NCI-H2081 (cell line): ENCODE measurements at places on chromosomes 2 and 18.

DNA sequence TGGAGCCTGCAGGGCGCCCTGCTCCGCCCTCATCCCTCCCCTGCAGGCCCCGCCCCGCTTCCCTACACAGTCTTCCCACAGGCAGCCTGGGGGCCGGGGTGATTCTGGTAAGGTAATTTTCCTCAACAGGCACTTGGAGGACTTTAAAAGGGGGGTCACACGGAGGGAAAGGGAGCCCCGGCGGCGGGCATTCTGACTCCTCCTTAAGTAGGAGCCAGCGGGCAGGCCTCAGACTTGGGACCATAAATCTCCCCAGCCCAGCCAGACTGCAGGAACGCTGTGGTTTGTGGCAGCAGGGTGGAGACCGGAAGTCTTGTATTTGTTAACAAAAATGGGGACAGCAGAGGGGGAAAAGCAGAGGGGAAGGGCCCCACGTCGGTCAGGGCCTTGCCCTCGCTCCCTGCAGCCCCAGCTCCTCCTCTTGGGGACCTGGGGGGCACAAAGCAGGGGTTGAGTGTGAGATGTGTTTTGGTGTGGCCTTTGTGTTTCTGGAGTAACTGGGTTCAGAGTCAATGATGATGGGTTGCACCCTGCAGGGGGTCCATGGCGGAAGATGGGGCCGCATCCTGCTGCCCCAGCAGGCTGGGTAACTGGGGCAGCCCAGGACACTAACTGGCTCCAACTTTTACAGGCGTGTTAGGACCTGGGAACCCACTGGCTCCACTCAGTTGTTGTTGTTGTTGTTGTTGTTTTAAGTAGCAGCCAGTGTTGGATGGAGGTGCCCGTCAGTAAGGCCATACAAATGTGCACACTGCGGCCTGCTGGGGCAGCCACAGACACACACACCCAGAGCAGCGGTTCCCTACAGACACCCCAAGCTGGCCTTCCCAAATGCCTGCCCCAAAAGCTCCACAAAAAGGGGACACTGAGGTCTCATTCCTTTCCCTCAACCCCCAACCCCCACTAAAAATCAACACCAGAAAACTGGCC, 27.7 kb downstream of the SMAD7 start:
- no peak for DNase-seq

DNA sequence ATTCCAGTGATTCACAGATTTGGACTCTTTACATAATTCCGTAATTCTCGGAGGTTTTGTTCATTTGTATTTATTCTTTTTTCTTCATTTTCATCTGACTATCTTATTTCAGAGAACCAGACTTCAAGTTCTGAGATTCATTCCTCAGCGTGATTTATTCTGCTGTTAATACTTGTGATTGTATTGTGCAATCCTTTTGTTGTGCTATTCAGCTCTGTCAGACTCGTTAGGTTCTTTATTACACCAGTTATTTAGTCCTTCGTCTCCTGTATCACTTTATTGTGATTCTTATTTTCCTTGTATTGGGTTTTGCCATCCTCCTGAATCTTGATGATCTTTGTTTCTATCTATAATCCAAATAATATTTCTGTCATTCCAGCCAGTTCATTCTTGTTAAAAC, 529.3 kb upstream of the LRRTM4 start:
- no peak for DNase-seq

- no peak for DNase-seq
Measured at GRCh38 chr2:176136374-176137251, 7.1 kb downstream of the HOXD8 start.

DNA sequence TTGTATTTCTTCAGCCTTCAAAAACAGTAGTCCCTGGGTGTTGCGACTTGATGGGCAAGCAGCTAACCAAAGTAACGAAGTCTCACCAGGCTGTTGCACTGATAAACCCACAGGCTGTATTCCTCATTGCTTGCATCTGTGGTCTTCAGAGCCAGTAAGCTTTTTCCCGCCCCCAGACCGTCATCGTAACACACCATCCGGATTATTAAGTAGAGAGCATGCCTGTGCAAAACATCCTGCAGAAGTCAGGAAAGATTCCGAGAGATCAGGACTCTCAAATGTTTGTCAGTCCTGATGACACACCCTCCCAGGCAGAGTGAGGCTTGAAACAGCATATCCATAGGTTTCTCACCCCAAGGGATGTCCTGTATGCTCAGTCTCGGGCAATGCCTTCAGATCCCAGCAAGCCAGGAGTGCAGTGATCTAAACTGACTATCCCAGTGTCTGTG, 15.9 kb downstream of the ITGB1BP1 start:
- no peak for DNase-seq

DNA sequence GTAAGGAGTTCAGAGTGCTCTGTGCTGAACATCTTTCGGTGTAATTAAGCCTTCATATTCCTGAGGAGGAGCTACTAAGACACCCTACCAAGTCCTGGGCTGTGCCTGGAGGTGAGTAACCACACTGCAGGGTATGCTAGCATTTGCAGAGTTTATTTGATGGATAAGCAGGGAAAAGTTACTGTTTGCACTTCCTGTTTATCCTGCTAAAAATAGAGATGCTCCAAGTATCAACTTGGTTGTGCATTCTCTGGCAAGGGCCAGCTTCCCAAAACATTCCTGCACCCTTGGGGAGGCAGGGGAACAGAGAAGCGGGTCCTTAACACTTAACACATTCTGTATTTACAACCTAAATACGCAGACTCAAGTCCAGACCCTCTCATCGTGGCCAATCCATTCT, 49.8 kb downstream of the PARD6G start:
- DNase-seq = no peak

DNA sequence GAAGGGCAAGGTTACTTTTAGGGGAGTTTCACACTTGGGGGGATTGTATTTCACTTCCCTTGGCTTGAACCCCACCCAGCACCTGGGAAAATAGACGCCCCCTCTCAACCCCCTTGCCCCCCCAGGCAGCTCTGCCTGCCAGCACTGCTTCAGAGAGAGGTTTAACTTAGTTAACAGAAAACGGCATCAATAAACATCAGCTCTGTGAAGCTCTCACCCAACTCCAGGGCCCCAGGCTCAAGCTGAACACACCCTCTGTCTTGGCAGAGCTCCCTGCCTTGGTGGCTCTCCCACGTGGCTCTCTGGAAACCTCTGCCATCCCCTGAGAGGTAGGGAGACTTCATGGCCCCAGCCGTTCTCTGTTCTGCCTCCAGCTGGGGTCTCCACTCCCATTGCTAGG, 244.1 kb downstream of the ACKR3 start:
- no peak for DNase-seq

GRCh38 chr18:79007440-79007839, 27.8 kb downstream of the SALL3 start:
- DNase-seq = no peak

DNA sequence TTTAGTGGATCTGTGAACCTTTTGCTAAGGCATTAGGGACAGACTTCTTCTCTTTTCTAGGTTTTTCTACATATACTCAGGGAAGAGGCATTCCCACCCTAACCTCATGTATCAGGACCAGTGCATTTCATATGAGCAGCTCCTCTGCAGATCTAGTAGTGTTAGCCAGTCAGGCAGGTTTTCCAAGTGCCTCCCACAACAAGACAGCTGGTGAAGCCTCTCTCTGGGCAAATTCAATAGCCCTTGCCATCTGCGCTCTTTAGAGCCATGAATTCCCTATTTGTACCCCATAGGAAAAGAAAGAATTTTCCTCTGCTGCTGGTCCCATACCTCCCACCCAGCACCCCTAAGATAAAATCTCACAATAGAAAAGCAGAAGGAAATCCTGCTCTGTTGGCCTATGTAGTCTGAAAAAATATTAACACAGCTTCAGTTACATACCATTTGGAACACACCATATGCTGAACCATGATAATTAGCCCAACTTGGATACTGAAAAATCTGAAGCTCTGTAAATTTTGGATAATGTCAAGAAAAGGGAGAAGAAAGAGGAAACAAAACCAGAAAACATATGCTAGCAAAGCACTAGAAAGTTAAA, 1354.6 kb upstream of the NRXN1 start:
- DNase-seq = no peak

- no peak for DNase-seq
Measured at GRCh38 chr2:227460070-227460485, 11.9 kb upstream of the AGFG1 start.

- DNase-seq = no peak
Measured at GRCh38 chr2:239151201-239152131, 249.4 kb downstream of the HDAC4 start.

DNA sequence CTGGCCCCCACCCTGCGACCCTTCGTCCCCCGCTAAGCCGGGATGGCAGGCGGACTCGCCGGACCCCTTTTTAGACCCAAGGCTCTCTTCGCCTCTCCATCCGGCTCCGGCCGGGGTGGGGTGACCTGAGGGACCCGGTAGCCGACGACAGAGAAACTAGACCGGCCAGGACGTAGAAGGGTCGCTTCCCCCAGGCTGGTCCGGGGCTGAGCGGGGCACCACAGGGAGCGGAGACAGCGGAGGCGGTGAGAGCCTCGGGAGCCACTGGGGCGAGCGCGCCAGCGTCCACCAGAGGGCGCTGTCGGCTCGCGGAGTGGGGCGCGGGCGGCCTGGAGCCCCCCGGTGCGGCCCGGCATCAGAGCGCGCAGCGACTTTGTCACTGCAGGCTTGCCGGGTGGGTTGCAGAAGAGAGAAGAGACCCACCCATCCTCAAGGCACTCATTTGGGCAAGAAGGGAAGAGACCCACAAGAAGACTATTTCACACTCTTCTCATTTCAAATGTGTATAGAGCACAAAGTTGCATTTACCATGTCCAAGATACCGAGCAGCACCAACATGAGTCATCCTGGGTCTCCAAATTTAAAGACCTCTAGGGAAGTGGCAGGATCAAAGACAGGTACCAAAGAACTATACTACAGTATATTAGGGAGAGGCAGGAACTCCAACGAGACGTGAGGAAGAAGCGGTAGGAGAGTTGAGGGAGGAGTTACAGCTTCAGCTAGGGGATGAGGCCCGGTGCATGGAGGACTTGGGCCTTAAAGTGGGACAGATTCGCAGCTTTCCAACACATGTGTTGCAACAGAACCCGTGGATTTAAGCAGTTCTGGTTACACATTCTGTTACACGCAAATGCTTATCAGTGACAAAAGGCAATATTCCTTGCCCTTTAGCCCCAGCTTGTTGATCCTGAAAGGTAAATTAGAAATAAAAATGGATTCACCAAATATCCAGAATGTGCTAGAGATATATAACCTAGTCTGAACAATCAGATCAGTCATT, 7.6 kb upstream of the PRKCE start:
- peak; percentile 57 for DNase-seq

GRCh38 chr2:73080321-73081131, 9.0 kb upstream of the SFXN5 start:
- DNase-seq = no peak
